ENCODE measurements at places on chromosomes 4 and X.

DNA sequence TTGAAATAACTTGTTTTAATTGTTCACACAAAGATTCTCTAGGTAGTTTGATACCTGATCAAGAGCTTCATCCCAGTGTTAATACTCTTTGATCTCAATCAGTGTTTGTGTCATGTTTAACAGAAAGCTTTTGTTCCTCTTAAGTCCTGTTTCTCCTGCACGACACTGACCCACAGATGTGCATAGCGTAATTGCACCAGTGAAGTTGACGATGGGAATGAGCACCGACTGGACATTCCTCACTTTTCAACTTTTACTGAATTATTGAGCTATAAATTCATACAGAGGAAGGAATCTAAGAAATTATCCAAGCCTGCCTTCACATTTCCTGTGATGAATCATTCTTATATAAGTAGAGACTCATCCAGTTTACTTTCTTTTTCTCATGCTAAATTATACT lies 878.7 kb upstream of the TENM3 start:
- no peak for DNase-seq

DNA sequence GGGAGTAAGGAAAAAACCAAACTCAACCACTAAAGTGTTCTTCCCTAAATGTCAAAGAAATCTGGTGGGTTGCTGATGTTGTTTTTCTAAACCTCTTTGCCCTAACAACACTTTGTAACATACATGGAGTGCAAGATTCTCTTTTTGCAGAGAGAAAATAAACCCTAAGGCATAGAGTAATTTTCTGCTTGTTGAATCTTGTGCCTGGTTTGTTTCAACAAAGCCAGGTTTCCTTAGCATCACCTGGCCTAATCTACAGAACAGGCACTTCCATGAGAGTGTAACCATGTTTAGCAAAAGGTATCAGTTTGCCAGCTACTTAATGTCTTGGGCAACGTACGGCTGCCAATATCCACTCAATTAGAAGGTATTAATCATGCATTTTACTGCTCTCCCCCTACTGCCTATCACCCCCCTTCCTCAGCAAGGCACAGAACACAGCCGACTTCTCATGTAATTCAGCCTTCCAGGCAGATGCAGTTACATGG lies 219.2 kb downstream of the MAML3 start:
- no peak for DNase-seq

GRCh38 chr4:116066711-116067245 lies 953.4 kb upstream of the NDST4 start:
- peak; percentile 45 for DNase-seq

GRCh38 chr4:55733932-55734331 lies 85.7 kb upstream of the EXOC1L start:
- DNase-seq: no peak

GRCh38 chr4:151942971-151943370 lies 182.2 kb upstream of the GATB start:
- DNase-seq: no peak

DNA sequence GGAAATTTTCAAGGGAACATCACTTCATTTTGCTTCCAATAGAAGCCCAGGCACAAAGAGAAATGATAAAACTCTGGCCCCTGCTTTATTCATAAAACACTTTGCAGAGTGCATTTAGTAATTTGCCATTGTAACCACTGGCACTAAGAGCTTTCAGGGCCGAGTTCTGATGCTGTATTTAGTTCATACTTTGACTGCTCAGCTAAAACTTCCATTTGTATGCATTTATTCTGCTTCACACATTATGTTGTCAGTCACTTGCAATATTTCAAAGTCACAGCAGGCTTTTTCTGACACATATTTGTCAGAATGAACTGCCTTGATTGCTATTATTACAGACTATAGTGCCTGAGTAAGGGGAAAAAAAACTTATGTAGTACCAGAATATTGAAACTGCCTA lies 174.3 kb upstream of the ATOH1 start:
- DNase-seq: no peak

DNA sequence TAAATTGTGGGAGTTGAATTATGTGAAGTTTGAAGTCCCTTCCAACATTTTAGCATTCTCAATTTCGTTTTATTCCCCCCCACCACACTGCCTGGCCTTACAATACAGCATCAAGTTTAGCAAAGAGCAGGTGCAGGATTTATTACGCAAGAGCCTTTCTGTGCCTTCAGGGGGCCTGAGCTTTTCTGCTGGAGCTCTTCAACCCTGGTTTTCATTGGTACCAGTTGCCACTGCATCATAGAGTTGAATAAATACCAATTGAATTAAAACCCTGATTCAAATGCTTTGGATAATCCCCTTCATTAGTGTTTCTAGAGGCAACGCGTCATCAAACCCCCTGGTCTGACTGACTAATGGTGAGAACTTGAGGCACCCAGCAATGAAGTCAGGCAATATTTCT lies 43.6 kb upstream of the KIT start:
- no peak for DNase-seq

GRCh38 chr4:90069151-90069550 lies 58.0 kb upstream of the CCSER1 start:
- no peak for DNase-seq

- no peak for DNase-seq
These were observed 494 bp downstream of the SPOCK3 start for GRCh38 chr4:167233685-167234315.

DNA sequence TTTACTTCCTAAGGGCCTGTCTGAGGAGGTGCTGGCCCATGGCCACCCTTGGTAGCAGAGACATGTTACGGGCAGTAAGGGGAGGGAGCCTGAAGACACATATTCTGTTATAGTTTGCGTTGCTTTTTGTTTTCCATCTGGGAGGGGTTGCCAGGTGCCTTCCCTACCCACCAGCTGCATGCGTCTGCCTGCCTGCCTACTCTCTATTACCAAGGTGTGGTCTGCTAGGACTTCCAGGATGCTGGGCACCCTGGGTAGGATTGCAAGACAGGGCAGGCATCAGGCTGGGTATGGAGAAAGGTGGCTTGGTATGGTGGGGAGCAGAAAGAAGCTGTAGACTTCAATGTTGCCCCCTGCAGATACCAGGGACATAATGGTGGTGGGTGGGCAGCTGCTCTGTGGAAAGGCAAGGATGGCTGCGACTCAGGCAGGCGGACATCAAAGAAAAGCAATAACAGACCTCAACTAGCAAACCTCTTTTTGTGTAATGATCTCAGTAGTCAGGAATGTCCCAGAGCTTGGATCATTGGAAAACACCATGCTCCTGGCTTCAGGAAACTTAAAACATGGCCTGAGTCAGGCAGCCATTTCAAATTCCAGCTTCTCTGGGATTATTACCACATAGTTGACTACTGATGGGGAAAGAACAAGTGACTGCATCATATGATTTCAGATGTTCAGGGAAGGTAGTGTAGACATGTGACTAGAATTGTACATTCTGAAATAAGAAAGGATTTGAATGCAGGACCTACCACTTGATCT lies 67.8 kb downstream of the HOPX start:
- DNase-seq: no peak

- DNase-seq: no peak
These were observed 4.5 kb downstream of the MSN start for GRCh38 chrX:65671966-65672365.

Measured in T-helper 2 cell (primary cell).